Astrocyte (in vitro differentiated cells and primary cell): ENCODE measurements at places on chromosomes 5 and 9. TPM values are rescaled to one million over a fixed set of nuclear protein-coding genes. Genes with fewer than 3 reads are reported as not detected.

Gene NTRK2
- 4.6 and 4.8 TPM in 2 replicates for total RNA-seq

Gene IFNA21
- total RNA-seq, result not detected in 2 replicates

Gene FOXD1
- total RNA-seq, result 13.5 and 16.9 TPM in 2 replicates

Gene PTPN3
- total RNA-seq, result 0.79 and 1.1 TPM in 2 replicates

Gene NEUROG1
- total RNA-seq, result not detected in 2 replicates

Gene GARNL3
- total RNA-seq, result 4.5 and 5.4 TPM in 2 replicates

Gene TAF11L5
- not detected in 2 replicates for total RNA-seq

Gene RALGDS
- total RNA-seq, result 41.2 and 46.6 TPM in 2 replicates

Gene SNAPC4
- 13.8 and 18.6 TPM in 2 replicates for total RNA-seq

Gene FOXD4L4
- 0.14 TPM in 1 of 2 replicates, not detected in the other for total RNA-seq

Gene ST6GALNAC4
- total RNA-seq, result 14.5 and 21.7 TPM in 2 replicates

Gene NR4A3
- total RNA-seq, result 3.2 and 3.6 TPM in 2 replicates

- no peak for DNase-seq
Measured at GRCh38 chr9:37001459-37001858, 32.6 kb downstream of the PAX5 start.

DNA sequence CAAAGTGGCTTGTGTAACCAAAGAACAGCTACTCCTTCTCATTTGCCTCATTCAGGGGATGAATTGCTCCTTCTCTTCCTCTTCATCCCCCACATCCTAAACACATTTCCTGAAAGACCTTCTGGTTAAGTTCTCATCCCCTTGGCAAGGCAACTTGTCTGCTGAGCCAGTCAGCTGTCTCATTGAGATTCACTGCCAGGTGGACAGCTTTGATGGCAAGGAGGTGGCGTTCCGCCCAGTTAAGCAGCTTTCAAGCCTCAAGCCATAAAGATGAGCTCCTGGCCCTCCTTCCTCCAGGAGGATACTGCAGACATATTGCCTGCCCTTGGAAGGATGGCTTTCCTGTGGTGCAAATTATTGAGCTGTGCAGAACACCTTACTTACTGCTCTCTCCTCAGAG is 448.6 kb upstream of the MPDZ start:
- no peak for DNase-seq

GRCh38 chr5:128220841-128221240 is 137.3 kb downstream of the SLC12A2 start:
- DNase-seq, result no peak

- no peak for DNase-seq
Measured at GRCh38 chr5:133353741-133354140, 258.6 kb downstream of the FSTL4 start.

DNA sequence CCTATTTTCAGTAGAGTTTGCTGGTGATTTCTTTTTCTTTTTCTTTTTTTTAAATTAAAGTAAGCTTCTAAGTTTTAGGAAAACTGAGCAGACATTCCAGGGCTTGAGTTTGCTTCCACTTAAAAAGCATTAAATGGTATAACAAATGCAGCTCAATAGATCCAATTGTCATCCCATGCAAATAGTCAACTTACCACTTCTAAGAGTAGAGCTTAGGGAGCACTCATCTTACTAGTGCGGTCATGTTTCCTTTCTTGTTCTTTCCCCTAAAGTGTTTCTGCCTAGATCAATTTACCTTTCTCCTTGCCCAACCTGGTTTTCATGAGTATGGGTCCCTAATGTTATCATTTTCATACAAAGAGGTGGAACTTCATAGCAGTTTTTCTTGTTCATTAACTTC is 13.0 kb upstream of the CEP120 start:
- no peak for DNase-seq

GRCh38 chr9:85594316-85594715 is 147.4 kb downstream of the AGTPBP1 start:
- no peak for DNase-seq

GRCh38 chr5:136676685-136677084 is 311.3 kb upstream of the TRPC7 start:
- no peak for DNase-seq

DNA sequence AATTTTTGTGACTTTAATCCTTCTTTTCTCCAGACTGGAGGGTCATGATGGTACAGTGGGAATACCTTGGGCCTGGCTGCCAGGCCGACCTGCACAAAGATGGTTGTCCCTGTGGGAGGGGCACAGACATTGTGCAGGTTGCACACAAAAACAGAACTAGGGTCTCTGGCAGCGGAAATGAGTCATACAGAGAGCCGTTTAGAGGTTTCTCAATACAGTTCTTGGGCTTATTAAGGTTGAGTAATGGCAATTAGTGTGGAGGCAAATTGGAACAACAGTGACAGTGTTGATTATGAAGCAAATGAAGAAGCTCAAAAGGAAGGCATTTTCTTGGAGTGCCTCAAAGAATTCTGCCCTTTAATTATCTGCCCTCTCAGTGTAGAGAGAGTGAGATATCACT is 173.6 kb downstream of the TENT4A start:
- no peak for DNase-seq

DNA sequence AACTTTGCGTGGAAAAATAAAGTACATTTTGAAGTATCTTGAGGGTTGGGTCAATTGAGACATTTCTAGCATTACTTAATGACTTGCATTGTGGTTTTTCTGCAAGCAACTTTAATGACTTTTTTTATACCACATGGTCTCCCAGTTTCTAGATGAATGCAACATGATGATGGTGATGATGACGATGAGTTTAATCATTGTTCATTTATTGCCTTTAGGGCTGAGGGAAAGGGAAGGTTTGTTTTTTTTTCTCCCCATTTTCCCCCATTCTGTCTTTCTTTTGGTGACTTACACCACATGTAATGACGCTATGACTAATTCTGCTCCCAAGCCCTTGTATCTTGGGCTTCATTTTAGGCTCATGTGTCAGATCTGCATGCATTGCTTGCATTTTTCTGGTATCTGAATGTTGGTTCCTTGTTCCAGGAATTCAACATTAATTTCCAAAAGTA is 57.7 kb upstream of the NXNL2 start:
- peak; percentile 99 for DNase-seq

DNA sequence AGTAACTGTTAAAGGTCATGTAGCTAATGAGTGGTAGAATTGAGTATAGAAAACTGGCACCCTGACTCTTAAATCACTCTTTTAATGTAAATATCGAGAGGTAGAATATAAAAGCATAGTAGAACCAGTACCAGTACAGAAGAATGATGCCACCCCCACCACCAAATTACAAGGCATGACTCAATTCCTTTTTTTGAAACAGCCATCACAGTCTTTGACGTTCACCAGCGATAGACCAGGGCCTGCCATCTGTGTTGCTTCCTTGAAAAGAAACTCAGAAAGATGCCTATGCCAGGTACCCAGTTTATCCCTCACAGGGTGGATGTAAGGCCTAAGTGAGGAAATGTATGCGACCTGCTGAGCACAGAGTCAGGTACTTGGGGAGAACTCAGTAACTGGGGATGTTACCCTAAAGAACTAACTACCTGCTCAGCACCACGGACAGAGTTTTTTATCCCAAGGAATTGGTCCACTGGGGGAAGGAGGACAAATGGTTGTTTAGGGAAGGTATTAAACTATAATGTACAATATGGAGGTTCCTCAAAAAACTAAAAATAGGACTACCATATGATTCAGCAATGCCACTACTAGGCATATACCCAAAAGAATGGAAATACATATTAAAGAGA is 116.5 kb downstream of the BRINP1 start:
- DNase-seq, result no peak

DNA sequence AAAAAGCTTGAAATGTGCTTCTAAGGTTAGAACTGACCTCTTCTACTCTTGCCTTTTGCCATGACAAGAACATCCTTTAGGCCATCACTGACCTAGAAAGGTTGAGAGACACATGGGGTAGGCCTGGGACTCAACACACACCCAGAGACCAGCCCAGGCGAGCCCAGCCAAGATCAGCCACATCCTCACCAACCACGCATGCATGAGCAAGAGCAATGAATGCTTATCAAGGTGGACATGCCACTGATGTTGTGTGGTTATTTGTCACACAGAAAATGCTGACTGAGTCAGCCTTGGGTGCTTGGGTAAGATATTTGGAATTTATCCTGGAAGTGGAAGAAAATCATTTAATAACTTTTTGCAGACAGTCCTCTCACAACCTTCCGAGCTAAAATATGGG is 39.4 kb downstream of the SMIM23 start:
- DNase-seq, result peak; percentile 75

DNA sequence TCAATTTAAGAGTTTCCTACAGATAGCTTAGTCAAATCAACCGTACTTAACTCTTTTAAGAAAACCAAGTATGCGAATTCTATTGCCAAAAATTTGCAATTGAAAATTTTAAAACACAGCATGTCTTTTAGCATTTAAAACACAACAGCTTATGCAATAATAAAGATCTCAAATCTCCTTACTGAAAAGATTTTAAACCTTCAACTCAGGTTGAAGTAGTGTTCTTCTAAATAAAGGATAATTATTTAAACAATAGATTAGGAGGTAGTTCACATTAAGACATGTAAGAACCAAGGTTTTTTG is 5.5 kb downstream of the NR3C1 start:
- DNase-seq, result no peak

DNA sequence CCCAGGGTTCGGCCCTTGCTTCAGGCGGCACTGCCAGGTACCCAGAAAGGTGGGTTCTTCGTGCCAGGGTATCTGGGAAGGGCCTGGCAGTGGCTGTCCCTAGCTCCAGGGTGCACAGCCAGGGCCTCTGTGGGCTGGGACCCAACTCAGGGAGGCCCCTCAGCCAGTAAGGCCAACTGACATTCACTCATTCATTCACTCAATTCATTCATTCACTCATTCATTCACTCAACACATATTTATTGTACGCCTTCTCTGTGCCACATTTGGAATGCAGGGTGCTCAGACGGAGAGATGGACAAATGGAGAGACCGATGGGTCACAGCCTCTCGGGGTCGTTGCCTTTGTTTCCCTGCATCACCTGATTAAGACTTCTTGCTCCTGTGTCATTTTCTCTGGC is 154.9 kb downstream of the GAPVD1 start:
- no peak for DNase-seq

DNA sequence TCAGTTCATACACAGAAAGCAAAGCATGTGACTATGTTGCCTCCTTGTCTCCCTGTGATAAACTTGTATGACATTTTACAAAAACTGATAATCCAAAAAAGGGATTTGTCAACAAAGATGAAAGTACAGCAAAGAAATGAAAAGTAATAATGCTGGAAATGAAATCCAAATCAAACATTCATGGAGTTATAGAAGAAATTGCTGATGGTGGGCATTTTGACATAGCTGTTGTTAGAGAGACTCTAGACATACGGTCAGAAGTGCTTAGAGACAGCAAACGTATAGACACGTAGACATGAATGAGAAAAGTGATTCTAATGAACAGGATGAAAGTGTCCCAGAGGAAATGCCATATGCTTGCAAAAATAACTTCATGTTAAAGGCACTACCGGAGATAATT is 186.9 kb upstream of the RGMB start:
- no peak for DNase-seq

GRCh38 chr5:142168365-142168764 is 59.8 kb downstream of the NDFIP1 start:
- no peak for DNase-seq

- no peak for DNase-seq
Measured at GRCh38 chr5:145990170-145990569, 53.8 kb downstream of the SH3RF2 start.

DNA sequence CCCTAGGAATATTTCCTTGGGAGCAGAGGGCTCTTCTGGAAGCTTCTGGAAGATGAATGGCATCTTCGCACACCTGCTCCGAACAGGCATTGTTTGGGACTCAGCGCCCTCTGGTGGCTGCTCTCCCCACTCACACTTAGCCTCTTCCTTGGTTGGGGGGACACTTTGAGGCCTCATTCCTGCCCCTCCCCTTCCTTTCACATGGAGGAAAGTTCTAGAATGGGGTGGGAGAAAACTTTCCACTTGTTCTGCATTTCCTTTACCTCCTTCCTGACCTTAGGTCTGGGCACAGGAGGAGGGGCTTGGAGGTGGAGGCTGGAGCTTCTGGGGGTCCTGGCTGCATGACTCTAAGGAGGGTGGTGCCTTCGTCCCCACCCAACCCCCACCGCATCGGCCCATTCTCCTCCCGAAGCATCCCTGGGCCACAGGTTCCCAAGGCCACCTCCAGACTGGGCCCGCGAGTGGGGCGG is 19.3 kb upstream of the SMIM32 start:
- peak; percentile 12 for DNase-seq

DNA sequence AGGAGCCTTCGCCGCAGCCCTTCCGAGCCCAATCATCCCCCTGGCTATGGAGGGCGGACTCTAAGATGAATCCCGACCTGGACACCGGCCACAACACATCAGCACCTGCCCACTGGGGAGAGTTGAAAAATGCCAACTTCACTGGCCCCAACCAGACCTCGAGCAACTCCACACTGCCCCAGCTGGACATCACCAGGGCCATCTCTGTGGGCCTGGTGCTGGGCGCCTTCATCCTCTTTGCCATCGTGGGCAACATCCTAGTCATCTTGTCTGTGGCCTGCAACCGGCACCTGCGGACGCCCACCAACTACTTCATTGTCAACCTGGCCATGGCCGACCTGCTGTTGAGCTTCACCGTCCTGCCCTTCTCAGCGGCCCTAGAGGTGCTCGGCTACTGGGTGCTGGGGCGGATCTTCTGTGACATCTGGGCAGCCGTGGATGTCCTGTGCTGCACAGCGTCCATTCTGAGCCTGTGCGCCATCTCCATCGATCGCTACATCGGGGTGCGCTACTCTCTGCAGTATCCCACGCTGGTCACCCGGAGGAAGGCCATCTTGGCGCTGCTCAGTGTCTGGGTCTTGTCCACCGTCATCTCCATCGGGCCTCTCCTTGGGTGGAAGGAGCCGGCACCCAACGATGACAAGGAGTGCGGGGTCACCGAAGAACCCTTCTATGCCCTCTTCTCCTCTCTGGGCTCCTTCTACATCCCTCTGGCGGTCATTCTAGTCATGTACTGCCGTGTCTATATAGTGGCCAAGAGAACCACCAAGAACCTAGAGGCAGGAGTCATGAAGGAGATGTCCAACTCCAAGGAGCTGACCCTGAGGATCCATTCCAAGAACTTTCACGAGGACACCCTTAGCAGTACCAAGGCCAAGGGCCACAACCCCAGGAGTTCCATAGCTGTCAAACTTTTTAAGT is 819 bp downstream of the ADRA1B start:
- no peak for DNase-seq

- DNase-seq, result no peak
Measured at GRCh38 chr9:90288275-90288639, 354.4 kb downstream of the DIRAS2 start.

GRCh38 chr9:133487331-133487725 is 8.4 kb upstream of the SLC2A6 start:
- DNase-seq, result no peak

DNA sequence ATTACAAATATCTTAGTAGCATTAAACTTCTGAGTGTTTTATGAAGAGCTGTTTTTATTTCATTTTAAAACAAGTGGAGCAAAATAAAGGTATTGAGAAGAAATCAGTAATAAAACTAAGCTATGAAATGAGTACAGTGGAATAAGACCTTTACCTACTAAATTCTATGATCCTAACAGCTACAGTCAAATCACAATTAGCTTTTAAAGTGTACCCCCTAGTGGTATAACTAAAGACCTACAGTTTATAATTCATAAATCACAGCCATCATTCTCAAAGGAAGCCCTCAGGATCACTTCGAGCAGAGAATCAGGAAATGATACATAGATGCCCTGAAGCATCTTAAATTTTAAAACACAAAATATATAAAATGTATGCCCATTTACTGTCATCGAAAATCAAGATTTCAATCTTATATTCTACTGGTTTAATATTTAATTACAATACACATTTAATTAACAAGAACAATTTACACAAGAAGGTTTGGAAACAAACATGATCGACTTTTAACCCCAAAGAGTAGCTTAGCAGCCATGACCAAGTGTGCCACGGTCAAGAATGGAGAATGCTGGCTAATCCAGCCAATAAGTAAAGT is 12.3 kb downstream of the CCNH start:
- DNase-seq, result peak; percentile 22

- DNase-seq, result peak; percentile 10
Measured at GRCh38 chr5:43603344-43604217, 601 bp downstream of the NNT start.
